ENCODE measurements at places on chromosomes 7 and 10. TPM values are rescaled to one million over a fixed set of nuclear protein-coding genes. Genes with fewer than 3 reads are reported as not detected.

The ZNF735 gene
- total RNA-seq = not detected

The TMEM196 gene
- total RNA-seq = under 0.01 TPM

The DENND10 gene
- total RNA-seq = 35.0 TPM

The ATOH7 gene
- total RNA-seq = not detected

The STK31 gene
- 0.20 TPM for total RNA-seq

The MRPL32 gene
- total RNA-seq = 41.7 TPM

The OR6B1 gene
- not detected for total RNA-seq

The GPER1 gene
- total RNA-seq = 1.6 TPM

The ADAM22 gene
- 18.6 TPM for total RNA-seq

The TSPAN12 gene
- total RNA-seq = 8.4 TPM

The LFNG gene
- 27.0 TPM for total RNA-seq

The STEAP1 gene
- total RNA-seq = 16.3 TPM

The PPP1R3C gene
- total RNA-seq = 71.7 TPM

The HOXA3 gene
- total RNA-seq = 4.9 TPM

The CLCN1 gene
- 0.20 TPM for total RNA-seq

The GPR15LG gene
- total RNA-seq = 2.1 TPM

The TAS2R41 gene
- not detected for total RNA-seq

The NRP1 gene
- total RNA-seq = 108 TPM

The CYP2C19 gene
- total RNA-seq = 0.69 TPM

The TCAF1 gene
- total RNA-seq = 59.4 TPM

The GOLGA7B gene
- total RNA-seq = 3.5 TPM

The ASAH2 gene
- total RNA-seq = 0.49 TPM

The WASHC2A gene
- total RNA-seq = 28.2 TPM

The CXCL12 gene
- total RNA-seq = 107 TPM

The ZNF438 gene
- 6.6 TPM for total RNA-seq

The CAMK2B gene
- 2.2 TPM for total RNA-seq

The GJC3 gene
- 0.49 TPM for total RNA-seq

The HOGA1 gene
- 0.99 TPM for total RNA-seq

Measured in skin of body (tissue), 3 donors.